ENCODE measurements at places on chromosomes 1 and 21.
A peak's percentile ranks its signal among the peaks of the same experiment; 100 is the strongest.

DNA sequence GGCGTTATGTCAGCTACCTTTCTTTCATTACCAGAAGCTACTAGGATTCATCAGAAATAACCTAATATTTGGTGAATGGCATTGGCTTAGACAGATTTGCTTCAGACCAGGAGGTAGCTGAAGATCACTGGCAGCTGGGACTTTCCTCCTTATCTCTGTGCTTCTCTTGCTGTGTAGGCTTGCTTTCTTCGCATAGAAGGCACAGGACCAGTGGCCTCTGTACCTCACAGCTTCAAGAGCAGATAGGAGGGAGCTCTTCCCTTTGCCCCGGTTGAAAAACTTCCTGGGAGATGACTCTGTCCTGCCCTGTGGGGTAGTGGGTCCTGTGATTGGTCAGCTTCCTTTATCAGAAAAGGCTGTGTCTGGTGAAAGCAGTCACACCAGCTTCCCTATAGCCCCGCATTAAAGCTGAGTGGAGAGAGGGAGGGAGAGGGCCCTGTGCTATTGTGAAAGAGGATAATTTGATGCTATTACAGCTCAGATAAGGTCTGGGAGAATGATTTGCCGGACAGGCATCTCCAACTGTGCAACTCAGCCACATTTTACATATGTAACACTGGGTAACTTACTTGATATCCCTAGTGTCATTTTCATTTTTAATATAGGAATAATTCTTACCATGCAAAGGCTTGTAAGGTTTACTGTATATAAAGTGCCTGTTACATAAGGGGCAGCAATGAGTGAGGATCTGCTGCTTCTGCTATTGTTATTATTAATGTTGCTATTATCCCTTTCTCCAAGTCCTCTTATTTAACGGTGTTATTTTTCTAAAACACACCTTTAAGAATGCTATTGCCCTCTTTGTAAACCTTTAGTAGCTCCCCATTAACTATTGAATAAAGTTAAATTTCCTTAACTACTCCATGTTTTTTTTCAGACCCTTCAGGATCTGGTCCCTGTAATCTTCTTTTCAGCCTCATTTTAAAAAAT lies 31.6 kb downstream of the OSBPL9 start:
- no peak for DNase-seq

DNA sequence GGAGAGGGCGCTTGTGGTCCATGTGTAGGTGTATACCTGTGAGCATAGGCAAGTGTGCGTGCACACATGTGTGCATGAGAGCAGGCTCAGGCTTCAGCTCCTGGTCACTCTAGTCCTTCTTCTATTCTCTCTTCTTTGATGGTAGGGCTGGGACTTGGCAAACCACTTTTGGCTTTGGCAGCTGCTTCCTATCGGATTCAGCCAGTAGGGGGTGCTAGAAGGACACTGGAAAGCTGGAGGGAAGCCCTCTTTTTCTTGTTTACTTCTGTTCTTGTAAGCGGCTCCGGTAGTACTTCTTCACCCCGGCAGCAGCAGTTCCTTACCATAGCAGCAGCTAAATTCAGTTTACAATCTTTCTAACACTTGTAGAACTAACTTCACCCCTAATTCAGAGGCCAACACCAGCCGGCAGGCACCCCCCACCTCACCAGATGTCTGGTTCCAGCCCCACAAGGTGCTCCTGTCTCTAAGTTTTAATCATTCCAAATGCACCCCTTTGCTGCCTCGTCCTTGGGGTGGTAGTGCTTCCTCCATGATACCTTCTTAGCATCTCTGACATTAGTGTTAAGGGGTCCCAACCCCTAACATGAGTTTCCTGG lies 25.1 kb downstream of the NENF start:
- peak; percentile 15 for DNase-seq

DNA sequence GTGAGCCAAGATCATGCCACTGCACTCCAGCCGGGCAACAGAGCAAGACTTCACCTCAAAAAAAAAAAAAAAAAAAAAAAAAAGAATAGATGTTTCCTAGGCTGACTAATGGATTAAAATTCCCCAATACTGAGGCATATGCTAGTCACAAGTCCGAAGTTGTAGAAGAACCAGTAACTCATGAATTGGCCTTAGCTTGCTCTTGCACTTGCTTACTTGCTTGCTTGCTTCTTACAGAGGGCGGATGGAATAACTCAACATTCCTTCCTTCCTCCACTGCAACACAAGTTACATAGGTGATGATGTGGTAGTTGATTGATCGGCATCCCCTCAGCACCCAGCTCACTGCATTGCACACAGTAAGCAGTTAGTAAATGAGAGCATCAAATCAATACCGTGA lies 2.8 kb upstream of the TARS2 start:
- DNase-seq, result no peak

DNA sequence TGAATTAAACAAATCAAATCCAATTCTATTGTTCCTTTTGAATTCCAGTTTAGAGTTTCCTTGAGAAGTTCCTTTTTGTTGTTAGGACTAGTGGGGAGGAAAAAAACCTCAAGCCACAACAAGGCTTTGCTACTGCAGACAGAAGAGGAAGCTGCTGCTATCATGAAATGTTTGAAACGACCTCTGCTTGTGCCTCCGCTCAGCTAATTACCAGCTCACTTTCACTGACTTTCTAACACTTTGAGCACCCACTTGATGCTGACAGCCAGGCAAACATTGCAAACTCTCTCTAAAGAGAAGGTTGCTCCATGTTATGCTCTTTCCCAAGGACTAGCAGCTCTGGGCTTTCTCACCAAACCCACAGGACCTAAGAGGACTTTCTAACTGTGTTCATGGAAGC lies 203.9 kb upstream of the PROX1 start:
- no peak for DNase-seq

Measured in stimulated activated CD8-positive, alpha-beta memory T cell treated with anti-CD3 and anti-CD28 coated beads, Interleukin-7, amount 100 ng/mL, for 1 hour (primary cell).